ENCODE measurements at places on chromosomes 4 and X. TPM values are rescaled to one million over a fixed set of nuclear protein-coding genes. Genes with fewer than 3 reads are reported as not detected.

TRIM61 gene
- total RNA-seq, result 1.3 TPM

HTR2C gene
- total RNA-seq, result not detected

DCAF12L2 gene
- total RNA-seq, result 0.11 TPM

SSX2 gene
- not detected for total RNA-seq

GJB1 gene
- total RNA-seq, result not detected
